ENCODE measurements at places on chromosomes 13 and 19.

DNA sequence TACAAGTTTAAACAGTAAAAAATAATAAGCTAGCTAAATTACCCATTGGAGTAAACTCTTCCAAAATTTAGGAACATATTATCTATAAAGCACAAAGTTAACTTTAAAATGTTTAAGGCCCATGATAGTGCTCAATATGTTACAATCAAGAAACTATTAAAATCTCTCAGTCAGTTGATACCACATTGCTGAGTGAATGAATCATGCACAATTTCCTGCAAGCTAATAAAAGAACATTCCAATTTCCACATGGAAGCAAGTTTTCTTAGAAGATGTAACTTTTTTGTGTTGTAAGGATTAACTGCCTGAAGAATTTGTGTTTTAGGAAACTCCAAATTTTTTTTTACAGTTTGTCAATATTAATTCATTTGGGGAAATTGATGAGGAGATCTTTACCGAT lies 666.6 kb downstream of the SLITRK1 start:
- DNase-seq, result no peak

DNA sequence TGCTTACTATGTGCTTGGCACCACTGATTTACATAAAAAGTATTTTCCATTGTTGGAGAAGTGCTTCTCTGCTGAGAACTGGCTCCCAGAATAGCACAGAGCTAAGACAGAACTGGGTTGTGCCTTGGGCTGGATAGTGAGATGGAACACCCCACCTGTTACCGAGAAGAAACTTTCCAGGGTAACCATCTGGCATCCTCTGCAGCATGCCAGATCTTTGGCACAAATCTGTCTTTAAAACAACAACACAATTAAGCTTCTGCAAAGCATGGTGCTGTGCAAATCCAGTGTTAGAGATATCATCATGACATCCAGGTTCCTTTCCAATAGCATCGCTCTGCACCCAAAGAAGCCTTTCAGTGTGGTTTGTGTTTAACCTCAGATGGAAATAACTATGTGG lies 202.5 kb upstream of the RFC3 start:
- DNase-seq, result no peak

DNA sequence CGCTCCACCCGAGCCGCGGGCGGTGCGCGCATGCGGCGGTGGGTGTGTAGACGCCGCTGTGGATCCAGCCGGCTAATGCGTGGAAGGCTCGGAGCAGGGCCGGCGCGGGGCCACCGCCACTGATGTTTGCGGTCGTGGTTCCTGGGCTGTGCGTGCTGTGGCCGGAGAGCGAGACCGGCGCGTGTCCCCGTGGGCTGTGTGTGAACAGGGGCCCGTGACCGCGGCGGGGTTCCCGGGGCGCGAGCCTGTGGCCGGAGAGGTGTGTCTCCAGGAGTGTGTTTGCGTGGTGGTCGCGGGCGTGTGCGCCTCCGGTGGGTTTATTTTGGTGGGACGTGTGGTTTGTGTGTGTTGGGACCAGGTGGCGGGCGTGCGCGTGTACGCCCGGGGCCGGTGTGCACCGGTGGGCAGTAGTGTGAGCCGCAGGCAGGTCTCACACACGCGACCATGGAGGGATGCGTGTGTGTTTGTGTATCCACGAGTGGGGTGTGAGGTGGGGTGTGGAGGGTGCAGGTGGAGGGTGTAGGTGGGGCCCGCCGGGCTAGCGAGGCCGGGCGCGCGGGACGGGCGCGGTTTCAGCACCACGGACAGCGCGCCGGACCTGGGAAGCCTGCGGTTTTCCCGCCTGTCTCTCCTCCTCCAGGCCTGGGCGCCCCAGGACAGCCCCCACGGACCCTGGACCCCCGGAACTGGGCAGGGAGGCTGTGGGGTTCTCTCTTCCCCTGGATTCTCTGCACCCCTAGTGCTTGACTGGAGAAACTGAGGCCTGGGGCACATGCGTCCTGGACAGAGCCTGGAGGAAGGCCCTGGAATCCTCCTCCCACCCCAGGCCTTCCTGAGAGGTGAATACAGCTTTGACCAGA lies 1.6 kb downstream of the HCN2 start:
- no peak for DNase-seq

- DNase-seq, result no peak
Measured at GRCh38 chr13:39457274-39457673, 145.7 kb downstream of the LHFPL6 start.

- DNase-seq, result no peak
Measured at GRCh38 chr19:2720777-2721569, at the start of gene DIRAS1. Gene DIRAS1, minus strand, starts transcription at chr19:2721372. Its CDS starts 3,566 bp downstream, at chr19:2717806.

DNA sequence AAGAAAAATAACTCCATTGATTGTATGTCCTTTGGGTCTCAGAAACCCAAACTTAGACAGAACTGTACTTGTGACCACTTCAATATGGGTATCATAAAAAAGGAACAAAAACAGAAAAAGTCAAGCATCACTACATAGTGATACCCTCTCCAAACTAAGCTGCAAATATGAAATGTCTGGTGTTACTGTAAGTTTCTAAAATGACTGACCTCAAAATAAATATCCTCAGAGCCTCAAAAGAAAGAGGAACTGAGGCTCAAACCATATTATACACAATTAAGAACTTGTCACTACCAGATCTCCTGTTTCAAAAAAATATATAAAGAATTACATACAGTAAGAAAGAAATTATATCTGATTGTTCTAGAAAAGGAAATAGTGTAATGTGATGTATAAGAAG lies 787.9 kb upstream of the KLHL1 start:
- DNase-seq, result no peak

Data from stimulated activated CD4-positive, alpha-beta T cell treated with anti-CD3 and anti-CD28 coated beads, Interleukin-1b, Interleukin-23, amount 100 ng/mL, for 48 hours (primary cell).